Thyroid gland (tissue), 4 donors: ENCODE measurements at places on chromosomes 4 and X. TPM values are rescaled to one million over a fixed set of nuclear protein-coding genes. Genes with fewer than 3 reads are reported as not detected.

- H3K36me3 ChIP-seq, result no peaks in the 10 kb centered on the region
- no peak for DNase-seq
- no peaks in the 10 kb centered on the region for H3K4me1 ChIP-seq
- no peaks in the 10 kb centered on the region for H3K27me3 ChIP-seq
- H3K4me3 ChIP-seq, result no peak overlapping the region
- no peak overlapping the region for H3K27ac ChIP-seq
Measured at GRCh38 chr4:5222951-5223350, 171.7 kb downstream of the STK32B start.

The CASK gene
- total RNA-seq, result 33.1 TPM

GRCh38 chr4:46524751-46525150 lies 134.8 kb upstream of the GABRA2 start:
- no peaks in the 10 kb centered on the region for H3K4me1 ChIP-seq
- H3K36me3 ChIP-seq, result no peaks in the 10 kb centered on the region
- H3K27me3 ChIP-seq, result no peaks in the 10 kb centered on the region
- no peak overlapping the region for H3K4me3 ChIP-seq
- no peak overlapping the region for H3K27ac ChIP-seq
- no peak for DNase-seq

DNA sequence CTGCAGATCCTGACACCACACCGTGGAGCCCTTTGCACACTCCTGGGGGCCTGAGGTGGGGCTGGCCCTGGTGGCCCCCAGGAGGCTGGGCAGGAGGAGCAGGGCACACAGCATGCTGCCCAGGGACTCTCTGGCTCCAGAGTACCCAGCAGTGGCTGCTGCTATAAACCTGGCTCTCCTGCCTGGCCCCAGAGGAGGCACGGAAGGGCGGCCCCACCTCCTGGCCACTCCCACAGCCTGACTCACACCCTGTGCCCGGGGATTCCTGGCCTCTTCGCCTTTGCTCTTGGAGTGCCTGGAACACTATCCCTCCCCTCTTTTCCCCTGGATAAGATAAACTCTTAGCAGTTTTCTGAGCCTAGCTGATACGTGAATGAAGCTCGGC lies at the start of gene PSAPL1:
PSAPL1 (minus strand) TSS at position 165 of the 385 bp plus-strand sequence; CDS start at position 114, 51 bp downstream.
- no peak within 1 kb of the TSS for H3K27ac ChIP-seq
- DNase-seq, result peak; percentile 11
- no peaks in the 10 kb centered on the region for H3K27me3 ChIP-seq

DNA sequence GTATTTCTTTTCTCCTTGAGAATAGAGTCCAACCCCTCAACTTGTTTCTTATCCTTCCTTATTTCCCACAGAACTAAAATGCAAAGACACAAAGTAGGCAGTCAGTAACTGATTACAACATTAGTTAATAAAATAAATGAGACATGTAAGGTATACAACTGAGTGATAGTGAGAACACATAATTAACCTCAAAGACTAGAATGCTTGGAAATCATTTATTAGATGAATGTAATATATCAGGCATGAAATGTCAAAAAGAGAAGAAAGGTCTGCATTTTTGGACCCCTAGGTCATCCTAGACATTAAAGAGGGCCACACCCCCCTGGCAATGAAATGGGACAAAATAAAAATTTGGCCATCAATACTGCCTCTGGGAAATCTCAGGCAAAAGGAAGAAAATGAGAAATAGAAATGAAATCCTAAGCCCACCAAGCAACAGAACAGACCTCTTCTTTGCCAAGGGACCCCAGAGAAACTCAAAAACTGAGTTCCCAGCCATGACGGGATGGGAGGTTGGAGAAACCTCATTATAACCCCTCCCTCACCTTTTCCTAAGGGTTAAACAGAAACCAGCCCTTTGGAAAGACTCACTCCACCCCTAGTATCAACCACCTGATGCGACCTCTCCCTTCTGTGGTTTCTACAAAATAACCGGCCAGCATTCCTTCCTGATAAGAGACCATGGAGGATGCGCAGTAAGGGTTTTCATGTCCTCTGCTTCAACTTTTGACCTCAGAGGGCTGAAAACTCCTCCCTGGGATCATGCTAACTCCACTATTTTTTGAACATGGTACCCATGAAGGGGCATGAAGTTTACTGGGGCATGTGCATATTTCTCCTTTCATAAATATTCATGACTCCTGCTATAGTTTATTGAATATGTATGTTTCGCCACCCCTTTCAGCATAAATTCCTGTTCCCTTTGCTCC lies 90.0 kb upstream of the EXOC1L start:
- no peak for DNase-seq
- no peaks in the 10 kb centered on the region for H3K4me1 ChIP-seq
- no peaks in the 10 kb centered on the region for H3K36me3 ChIP-seq
- H3K27me3 ChIP-seq, result no peaks in the 10 kb centered on the region

DNA sequence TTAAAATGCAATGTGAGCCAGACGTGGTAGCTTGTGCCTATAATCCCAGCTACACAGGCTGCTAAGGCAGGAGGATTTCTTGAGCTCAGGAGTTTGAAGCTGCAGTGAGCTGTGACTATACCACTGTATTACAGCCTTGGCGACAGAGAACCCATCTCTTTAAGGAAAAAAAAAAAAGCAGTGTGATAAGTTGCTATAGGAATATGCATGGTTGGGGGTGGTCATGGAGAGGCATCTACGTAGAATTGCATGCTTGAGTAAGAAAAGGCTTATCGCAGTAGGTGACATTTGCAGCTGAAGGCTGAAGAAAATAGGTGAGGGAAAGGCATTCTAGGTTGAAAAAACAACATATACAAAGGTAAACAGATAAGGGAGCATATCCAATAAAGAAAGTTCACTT lies 4.1 kb downstream of the DIAPH2 start:
- no peak for DNase-seq
- H3K27me3 ChIP-seq, result no peaks in the 10 kb centered on the region
- H3K4me3 ChIP-seq, result no peak overlapping the region

The SASH3 gene
- 2.8 TPM for total RNA-seq

The GUCY2F gene
- not detected for total RNA-seq

The NEUROG2 gene
- not detected for total RNA-seq

DNA sequence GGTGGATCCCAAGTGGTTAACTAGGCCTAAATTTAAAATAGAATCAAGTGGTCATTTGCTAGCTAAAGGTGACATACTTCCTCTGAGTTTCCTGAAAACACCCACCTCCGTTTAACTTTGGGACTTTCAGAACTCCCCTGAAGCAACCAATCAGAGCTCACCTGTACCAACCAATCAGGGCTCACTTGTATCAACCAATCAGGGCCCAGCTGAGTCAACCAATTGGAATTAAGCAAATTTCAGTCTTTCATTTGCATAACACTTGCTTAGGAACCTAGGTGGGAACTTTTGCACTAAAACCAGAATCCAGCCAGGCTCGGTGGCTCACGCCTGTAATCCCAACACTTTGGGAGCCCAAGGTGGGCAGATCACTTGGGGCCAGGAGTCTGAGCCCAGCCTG lies 15.9 kb downstream of the GPC4 start:
- H3K27ac ChIP-seq, result no peak overlapping the region
- DNase-seq, result no peak
- no peaks in the 10 kb centered on the region for H3K27me3 ChIP-seq
- no peaks in the 10 kb centered on the region for H3K4me1 ChIP-seq
- no peaks in the 10 kb centered on the region for H3K36me3 ChIP-seq

DNA sequence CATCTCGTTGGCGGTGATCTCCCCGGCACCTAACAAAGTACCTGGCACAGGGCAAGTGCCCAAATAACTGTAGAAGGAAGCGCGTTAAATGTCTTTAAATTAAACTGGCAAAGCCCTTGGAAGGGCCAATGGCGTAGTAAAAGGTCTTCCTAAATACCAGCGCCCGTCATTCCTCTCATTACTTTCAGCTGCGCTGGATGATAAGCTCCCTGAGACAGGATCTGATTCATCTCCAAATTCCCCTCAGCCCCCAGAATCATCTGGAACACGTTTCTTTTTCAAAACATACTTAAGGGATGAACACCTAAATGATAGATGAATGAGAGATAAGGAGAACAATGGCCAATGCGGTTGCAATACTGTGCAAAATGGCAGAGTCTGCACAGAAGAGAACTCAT lies 95.1 kb downstream of the AFAP1 start:
- H3K4me1 ChIP-seq, result peaks cover 8% of the 10 kb centered on the region
- H3K27ac ChIP-seq, result no peak overlapping the region
- H3K36me3 ChIP-seq, result no peaks in the 10 kb centered on the region
- H3K4me3 ChIP-seq, result no peak overlapping the region
- H3K27me3 ChIP-seq, result no peaks in the 10 kb centered on the region

GRCh38 chr4:2923668-2924173 lies 39.5 kb downstream of the NOP14 start:
- no peak overlapping the region for H3K27ac ChIP-seq
- no peak for DNase-seq
- H3K4me3 ChIP-seq, result no peak overlapping the region
- peaks cover 23% of the 10 kb centered on the region for H3K36me3 ChIP-seq
- no peaks in the 10 kb centered on the region for H3K27me3 ChIP-seq
- H3K4me1 ChIP-seq, result peaks cover 18% of the 10 kb centered on the region

- no peak overlapping the region for H3K4me3 ChIP-seq
- H3K36me3 ChIP-seq, result no peaks in the 10 kb centered on the region
- no peaks in the 10 kb centered on the region for H3K4me1 ChIP-seq
- no peak for DNase-seq
- no peak overlapping the region for H3K27ac ChIP-seq
Measured at GRCh38 chr4:112120021-112120420, 25.2 kb upstream of the FAM241A start.

DNA sequence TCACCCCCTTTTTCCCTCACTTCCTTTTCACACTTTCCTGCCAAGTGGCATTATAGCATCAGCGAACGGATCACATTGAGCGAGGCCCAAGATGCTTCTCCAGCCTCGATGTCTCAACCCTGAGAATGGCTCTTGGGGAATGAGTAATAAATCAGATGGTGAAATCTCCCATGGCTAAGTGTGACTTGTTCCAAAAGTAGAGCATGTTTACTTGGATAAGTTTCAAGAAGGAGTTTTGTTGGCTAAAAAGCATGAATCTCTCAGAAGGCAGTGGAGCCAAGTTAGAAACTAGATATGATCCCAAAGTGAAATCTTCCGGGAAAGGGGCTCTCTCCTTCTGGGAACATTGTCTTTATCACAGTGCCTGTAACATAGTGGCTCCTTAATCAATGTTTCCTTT lies 316.3 kb downstream of the CAMK2D start:
- H3K27me3 ChIP-seq, result no peaks in the 10 kb centered on the region
- H3K4me3 ChIP-seq, result no peak overlapping the region
- peaks cover 4% of the 10 kb centered on the region for H3K4me1 ChIP-seq
- H3K36me3 ChIP-seq, result no peaks in the 10 kb centered on the region

The FRAS1 gene
- 42.3 TPM for total RNA-seq

GRCh38 chrX:140337263-140337662 lies 167.6 kb downstream of the SOX3 start:
- no peak overlapping the region for H3K27ac ChIP-seq
- no peak overlapping the region for H3K4me3 ChIP-seq
- DNase-seq, result no peak
- H3K36me3 ChIP-seq, result no peaks in the 10 kb centered on the region
